ENCODE measurements at places on chromosomes 5 and 9. TPM values are rescaled to one million over a fixed set of nuclear protein-coding genes. Genes with fewer than 3 reads are reported as not detected.
A peak's percentile ranks its signal among the peaks of the same experiment; 100 is the strongest.

DNA sequence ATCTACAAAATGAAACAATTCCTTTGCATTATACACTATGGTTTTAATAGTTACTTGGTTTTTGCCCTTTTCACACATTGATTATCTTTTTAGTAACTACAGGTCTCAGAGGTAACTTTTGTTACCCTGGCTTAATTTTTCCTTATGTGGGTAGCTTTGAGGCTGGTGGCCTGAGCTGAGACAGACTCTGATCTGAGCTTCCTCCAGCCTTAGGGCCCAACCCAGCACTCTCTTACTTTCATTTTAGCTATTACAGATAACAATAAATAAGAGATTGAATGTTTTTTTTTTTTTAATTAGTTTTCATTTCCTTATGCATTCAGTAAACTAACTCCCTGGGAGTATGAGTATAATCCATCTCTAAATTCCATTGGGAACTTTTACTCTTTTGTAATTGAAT is 15.1 kb upstream of the OXCT1 start:
- H3K36me3 ChIP-seq, result no peaks in the 10 kb centered on the region
- no peaks in the 10 kb centered on the region for H3K4me1 ChIP-seq
- no peak overlapping the region for H3K4me3 ChIP-seq
- H3K27me3 ChIP-seq, result no peaks in the 10 kb centered on the region
- no peak overlapping the region for H3K27ac ChIP-seq

DNA sequence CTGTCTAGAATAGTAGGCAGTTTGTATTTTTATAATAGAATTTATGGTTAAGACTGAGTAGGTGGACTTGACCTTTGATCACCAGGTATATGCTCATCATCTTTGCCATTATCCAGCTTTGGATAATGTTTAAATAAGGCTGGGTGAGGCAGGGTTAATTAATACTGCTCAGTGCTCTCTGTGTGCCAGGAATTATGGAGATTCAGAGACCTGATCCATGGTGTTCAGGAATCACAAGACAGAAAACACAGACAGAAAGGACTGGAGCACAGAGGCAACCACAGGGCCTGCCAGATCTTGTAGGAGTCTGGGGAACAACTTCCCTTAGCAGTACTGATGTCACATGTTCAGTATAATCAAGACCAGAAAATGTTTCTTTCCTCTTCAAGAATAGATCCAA is 186.3 kb upstream of the ADCY2 start:
- no peak overlapping the region for H3K4me3 ChIP-seq
- no peak overlapping the region for H3K27ac ChIP-seq
- no peaks in the 10 kb centered on the region for H3K27me3 ChIP-seq
- H3K36me3 ChIP-seq, result no peaks in the 10 kb centered on the region
- peak; percentile 61 for DNase-seq
- peaks cover 7% of the 10 kb centered on the region for H3K4me1 ChIP-seq

DNA sequence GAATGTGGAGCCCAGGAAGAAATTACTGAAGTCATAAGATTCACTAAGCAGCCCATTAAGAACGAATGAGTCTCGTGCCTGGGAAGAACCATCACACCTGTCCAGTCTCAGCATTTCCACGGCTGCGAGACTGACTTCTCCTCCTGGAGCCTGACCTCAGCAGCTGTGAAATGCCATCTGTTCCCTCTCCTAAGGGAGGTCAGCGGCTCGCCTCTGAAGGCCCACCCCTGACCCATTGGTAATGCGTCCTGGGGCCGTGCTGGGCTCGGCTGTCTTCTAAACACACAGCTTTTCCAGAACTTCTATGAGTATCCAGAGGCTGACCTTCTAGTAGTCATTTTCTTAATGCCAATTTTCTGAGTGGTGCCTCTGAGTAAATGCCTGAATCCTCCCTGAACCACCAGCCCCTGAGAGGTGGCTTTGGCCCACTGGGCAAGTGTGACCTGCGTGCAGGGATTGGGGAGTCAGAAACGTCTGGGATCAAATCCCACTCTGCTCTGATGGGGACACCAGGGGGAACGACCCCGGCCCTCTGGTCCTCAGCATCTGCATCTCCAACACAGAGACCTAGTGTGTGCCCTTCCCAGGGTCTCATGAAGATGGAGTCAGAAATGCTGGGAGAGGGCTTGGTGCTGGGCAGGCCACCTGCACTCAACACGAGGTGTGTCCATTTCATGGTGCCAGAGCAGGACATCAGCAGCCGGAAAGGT is 5.7 kb downstream of the SLC6A3 start:
- no peak overlapping the region for H3K4me3 ChIP-seq
- no peak for DNase-seq
- H3K4me1 ChIP-seq, result peaks cover 12% of the 10 kb centered on the region
- H3K27me3 ChIP-seq, result no peaks in the 10 kb centered on the region
- H3K36me3 ChIP-seq, result no peaks in the 10 kb centered on the region
- H3K27ac ChIP-seq, result no peak overlapping the region

DNA sequence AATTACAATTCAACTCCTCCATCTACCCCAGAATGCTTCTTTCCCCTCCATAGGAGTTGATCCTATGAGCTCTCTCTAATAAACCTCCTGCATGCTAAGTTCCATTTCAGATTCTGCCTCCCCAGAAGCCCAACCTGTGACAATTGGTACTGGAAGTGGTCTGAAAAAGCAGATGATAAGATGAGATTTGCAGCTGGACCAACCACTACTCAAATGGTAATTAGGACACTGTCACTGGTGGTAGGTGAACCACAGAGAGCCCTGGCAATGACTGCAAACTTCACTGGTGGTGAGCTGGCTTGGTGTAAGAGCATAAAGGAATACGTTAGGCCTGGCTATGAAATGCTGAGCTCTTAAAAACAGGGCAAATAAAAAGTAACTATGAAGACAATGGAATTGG is 112.6 kb downstream of the ESM1 start:
- no peak overlapping the region for H3K27ac ChIP-seq
- H3K36me3 ChIP-seq, result no peaks in the 10 kb centered on the region
- H3K27me3 ChIP-seq, result no peaks in the 10 kb centered on the region
- no peaks in the 10 kb centered on the region for H3K4me1 ChIP-seq
- DNase-seq, result no peak

Gene CATSPER3
- 1.4 TPM for polyA plus RNA-seq

GRCh38 chr9:98334796-98335195 is 79.3 kb upstream of the TBC1D2 start:
- no peaks in the 10 kb centered on the region for H3K27me3 ChIP-seq
- no peak overlapping the region for H3K4me3 ChIP-seq
- H3K27ac ChIP-seq, result no peak overlapping the region
- no peaks in the 10 kb centered on the region for H3K4me1 ChIP-seq
- H3K36me3 ChIP-seq, result no peaks in the 10 kb centered on the region

DNA sequence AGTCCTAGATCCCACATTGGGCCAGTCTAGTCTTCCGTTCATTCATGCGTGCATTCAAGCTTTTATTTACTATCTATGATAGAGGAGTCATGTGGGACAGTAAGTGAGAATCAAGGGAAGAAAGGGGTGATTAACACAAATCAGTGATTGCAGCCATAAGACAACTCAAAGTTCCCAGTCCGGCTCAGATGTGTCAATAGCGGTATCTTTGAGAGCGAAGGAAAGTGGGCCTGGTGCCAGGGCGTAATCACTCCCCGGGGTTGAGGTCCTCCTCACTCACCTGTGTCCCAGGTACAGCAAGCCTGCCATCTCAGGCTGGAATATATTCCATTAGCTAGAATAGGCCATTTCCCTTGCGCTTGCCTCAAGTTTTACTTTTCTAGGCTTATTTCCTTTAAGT is 196.3 kb downstream of the ATP10B start:
- peak; percentile 96 for DNase-seq
- H3K36me3 ChIP-seq, result no peaks in the 10 kb centered on the region
- H3K27me3 ChIP-seq, result no peaks in the 10 kb centered on the region
- no peak overlapping the region for H3K4me3 ChIP-seq
- H3K27ac ChIP-seq, result no peak overlapping the region
- peaks cover 44% of the 10 kb centered on the region for H3K4me1 ChIP-seq

Gene WHRN
- 12.9 TPM for polyA plus RNA-seq

DNA sequence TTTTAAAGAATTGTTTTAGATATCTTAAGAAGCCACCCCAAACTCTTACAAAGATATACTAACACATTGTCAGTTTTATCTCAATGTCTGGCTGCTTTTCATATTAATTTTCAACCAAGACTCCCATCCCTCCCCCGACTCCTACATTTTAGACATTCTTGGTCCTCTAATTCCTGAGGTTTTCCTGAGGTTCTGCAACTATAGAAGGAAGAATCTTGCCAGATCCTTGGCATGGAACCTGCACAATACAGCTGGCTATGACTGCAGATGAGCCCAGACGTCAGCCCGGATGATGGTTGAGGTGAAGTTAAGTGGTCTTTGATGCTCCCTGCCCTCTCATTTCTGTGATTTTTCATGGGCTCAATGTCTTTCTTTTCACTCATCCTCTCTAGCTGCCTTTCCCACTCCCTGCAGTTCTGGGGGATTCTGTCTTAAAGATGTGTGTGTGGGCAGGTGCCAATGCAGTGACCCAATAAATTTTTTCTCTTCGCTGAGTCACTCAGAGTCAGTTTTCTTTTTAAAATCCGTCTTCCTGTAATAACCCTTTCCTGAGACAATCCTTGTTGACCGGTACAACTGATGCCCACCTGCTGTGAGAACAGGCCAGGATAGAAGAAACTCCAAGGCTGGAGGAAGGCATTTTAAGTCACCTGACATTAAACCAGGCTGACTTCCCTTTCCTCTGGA is 237.8 kb upstream of the GAS1 start:
- H3K4me1 ChIP-seq, result no peaks in the 10 kb centered on the region
- no peaks in the 10 kb centered on the region for H3K27me3 ChIP-seq
- DNase-seq, result no peak
- H3K4me3 ChIP-seq, result no peak overlapping the region

Gene CD274
- 1.1 TPM for polyA plus RNA-seq

Gene PCDHB14
- 1.5 TPM for polyA plus RNA-seq

Gene S1PR3
- 6.0 TPM for polyA plus RNA-seq

Gene DOCK2
- polyA plus RNA-seq, result 1.3 TPM
